ENCODE measurements at places on chromosomes 16 and 17. TPM values are rescaled to one million over a fixed set of nuclear protein-coding genes. Genes with fewer than 3 reads are reported as not detected.

The SLC22A31 gene
- 0.17 TPM for polyA plus RNA-seq

The PCGF2 gene
- polyA plus RNA-seq: 74.4 TPM

The NGFR gene
- polyA plus RNA-seq: 5.7 TPM

The CTRB1 gene
- not detected for polyA plus RNA-seq

The EPN3 gene
- 11.5 TPM for polyA plus RNA-seq

The SLC5A2 gene
- 40.2 TPM for polyA plus RNA-seq

The LPCAT2 gene
- polyA plus RNA-seq: 10.5 TPM

The HOXB6 gene
- 108 TPM for polyA plus RNA-seq

The PRAC2 gene
- polyA plus RNA-seq: not detected

The CACNG3 gene
- 0.01 TPM for polyA plus RNA-seq

The HAPSTR1 gene
- 49.2 TPM for polyA plus RNA-seq

DNA sequence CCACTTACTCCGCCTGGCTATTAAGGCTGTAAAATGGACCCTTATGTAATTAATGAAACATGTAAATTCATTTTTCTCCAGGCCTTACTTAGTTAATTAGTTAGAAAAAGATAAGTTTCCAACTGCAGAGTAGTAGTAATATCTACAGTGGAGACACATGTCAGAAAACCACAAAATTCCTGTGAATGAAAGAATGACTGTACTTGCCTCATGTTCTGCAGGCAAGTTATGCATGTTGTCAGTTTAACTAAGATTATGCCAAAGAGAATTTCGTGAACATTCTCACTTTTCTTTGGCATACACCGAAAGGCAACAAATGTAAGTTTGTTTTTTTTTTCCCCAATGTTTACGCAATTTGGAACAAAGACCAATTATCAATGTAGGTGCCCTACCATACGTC, 16.8 kb upstream of the CCL1 start:
- DNase-seq: no peak

DNA sequence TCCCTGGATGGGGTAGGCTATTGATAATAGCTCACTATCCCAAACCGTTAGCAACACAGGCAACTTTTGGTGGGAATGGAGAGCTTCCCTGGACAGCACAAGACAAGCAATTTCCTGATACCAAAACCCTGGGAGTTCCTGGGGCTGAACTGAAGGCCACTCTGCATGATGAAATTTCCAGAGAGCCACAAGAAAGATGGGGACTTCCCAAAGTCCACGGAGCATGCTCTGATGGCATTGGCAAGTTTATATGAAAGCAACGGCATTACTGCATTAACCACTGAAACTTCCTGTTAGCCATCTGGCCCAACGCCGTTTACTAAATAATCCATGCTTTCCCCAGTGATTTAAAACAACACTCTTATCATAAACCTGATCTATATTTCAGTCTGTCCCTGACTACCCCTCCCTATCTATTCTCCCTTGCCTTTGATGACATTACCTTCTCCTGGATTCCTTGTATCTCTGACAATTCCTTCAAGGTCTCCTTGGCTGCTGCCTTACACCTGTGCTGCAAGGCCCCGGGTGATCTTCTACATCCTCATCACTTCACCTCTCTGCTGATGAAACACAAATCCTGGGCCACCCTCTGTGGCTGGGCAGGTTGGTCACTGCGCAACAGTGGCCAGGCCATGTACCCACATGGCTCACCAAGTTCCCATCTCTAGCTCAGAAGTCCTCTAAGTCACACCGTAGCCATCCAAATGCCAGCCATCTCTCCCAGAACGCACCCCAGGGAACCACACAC, 108.5 kb upstream of the RCVRN start:
- no peak for DNase-seq

DNA sequence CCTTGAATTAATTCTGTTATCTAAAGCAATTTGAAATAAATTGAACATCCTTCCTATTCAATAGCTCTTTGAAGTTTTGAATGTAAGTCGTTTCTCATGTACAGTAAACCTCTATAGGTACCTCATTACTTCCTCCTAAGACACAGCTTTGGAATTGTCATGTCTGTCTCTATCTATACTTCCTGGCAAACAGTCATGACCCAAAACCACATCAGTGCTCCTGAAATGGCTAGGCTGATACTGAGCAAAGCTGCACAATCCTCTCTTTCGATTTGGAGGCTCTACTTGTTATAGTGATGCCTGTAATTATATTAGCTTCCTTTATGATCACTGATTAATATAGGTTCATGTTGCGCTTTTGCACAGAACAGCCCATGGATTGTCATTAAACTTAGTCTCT, 110.1 kb downstream of the ADAMTS18 start:
- no peak for DNase-seq

DNA sequence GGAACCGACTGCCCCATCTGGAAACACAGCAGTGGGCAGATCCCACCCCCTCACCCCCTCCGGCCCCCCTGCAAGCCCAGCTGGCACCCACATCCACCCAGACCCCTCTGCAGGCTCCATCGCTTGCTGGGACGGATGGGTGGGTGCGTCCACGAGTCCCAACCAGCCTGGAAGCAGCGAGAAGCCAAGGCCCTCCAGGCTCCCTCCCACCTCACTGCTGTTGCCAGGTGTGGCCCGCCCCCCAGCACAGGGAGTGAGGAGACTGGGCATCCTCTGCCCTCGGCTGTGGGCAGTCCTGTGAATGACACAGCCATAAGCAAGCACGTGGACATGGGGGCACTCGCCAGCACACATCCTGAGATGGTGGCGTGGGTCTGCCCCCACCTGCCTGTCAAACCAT, 11.4 kb downstream of the TMEM11 start:
- no peak for DNase-seq

DNA sequence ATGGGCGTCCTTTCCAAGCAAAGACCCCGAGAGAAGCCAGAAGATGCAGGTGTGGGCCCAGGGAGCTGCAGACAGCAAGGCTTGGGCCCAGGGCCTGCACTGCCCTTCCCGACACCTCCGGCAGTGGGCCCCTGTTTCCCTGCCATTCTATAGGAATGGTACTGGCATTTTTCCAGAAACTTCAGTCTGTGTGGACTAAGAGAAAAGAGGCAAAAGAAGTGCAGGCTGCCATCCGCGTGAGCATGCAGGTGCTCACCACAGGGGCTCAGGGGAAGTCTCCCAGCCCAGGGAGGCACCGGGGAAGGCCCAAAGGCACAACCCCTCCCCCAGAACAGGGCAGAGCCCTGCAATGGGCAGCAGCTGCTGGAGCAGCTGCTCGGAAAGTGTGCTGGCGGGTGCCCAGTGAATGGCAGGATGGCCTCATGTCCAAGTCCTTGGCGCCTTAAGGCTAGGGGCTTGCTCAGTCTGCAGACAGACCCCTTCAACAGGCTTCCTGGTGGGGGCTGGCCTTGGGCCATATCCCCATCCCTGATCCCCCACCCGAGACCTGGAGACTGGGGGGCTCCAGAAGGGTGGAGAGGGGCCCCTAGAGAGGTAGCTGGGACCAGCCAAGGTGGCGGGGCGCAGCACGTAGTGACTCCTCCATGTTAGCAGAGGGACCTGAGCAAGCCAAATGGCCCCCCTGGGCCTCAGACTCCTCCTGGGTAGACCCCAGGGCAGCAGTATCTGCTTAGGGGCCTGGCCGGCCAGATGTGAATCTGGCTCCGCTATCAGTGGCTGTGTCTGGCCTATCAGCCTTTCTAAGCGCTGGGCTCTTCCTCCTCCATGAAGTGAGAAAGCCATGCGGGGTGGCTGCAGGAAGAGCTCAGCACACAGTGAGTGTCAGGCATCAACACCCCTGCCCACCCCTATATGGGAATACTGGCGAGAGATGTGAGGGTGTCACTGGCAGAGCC, 6.7 kb upstream of the TPPP3 start:
- no peak for DNase-seq

DNA sequence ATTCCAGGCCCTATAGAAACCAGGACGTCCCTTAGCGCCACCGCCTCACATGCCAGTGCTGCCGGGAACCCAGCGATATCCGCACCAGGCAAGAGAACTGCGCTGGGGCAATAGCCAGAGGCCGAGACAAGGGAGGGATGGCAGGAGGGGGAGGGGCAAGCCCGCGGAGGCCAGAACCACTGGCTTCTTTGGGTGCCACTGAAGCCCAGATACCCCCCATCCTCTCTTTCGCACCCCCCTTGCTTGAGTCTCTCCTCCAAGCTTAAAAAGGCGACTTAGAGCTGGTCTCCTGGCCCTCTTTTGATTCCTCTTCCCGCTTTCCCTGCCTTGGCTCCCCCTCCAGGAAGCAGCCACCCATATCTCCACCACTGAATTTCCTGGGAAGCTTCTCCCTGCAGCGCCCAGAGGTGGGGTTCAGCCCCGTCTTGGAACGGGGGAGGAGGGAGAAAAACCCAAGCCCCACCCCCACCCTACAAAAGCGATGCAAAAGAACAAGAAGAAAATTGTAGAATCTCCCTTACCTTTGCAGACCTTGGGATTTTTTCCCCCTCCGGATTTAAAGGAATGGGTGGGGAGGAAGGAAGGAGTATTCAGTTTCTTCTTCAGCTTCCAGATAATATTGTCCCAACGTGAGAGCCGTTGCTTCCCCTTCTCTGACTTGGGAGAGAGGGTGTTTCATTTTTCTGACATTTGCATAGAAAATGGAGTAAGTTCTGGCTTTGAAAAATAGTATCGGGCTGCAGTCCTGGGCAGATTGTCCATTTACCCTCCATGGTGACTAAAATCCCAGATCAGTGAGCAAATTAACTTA, 622 bp downstream of the HOXB6 start:
- DNase-seq: no peak

DNA sequence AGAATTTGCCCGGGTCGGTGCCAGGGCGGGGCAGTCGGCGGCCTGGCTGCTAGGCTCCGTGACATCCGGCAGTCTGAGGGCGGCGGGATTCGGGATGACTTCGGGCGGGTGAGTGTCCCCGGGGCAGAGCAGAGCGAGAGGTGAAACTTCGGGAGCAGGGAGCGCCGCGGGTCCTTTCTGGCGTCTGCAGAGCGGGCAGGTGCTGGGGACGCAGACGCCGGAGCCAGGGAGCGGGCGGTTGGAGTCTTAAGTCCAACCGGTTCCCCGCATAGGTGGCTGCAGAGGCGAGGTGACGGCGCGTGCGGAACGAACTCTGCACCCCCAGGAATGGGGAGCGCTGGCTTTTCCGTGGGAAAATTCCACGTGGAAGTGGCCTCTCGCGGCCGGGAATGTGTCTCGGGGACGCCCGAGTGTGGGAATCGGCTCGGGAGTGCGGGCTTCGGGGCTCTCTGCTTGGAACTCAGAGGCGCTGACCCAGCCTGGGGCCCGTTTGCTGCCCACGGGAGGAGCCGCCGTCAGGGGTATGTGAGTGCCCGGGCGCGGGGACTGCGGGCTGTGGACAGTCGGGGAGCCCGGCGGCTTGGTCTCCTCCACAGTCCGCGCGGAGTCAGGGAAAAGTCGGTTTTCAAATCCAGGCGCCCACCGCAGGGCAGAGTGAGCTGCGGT, at the start of gene B4GALNT2:
Gene B4GALNT2, plus strand, starts transcription at position 71 of the 666 bp plus-strand sequence. Its CDS starts 24 bp downstream, at position 95.
- peak; percentile 5 for DNase-seq

DNA sequence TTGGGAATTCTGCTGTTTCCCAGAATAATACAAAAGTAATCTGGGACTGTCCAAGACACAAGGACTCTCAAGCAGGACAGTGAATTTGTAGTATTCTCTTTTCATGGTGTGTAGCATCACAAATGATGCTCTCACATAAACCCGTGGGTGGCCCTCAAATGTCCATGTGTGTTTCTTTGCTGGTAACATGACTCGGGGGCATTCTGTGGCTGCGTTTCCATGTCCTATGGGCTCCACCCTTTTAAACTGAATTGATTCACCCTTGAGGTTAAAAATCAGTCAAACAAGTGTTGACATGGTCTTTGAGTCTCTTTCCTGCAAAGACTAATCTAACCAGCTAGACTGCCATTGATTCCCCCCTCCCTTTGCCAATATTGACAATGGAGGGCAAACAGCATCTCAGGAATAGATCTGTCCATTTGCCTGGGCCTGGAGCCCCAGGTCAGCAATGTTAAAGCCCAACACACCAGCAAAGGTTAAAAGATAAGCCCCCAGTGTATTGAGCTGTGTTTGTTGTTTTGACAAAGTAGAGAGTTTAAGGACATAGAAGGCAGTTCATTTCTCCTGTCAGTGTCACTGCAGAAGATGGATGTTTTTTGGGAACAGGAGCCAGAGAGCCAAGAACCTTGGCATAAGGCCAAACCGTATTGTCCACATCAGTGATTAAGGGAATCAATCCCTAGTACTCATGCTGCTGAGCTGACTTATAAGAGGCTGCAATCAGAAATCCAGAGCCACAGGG, 117.1 kb upstream of the COX10 start:
- DNase-seq: no peak

DNA sequence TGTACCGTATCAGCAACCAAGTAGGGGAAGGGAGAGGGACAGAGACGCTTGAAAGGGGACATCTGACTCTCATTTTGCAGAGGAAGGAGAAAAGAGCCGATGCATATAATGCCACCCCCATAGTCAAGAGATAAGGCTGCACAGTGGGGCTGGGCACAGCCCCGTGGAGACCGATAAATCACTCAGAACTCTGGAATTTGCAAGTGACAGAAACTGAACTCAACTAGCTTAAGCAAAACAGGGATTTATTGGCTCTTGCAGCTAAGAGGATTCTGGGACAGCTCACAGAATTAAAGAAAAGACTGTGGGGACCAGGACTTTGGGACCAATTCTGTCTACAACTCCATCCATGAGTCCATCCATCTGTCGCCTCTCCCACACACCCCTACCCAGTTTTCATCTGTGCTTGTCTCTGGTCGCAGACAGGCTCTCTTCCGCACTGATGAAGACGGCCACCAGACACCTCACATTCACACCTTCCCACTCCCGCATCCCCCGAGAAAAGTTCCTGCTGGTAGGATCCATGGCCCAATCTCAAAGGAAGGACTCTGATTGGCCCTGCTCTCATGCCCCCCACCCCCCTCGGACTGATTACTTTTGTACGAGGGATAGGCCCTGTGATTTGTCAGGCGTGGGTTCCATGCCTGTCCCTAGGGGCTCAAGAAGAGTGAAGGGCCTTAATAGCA, 105.9 kb upstream of the RPL38 start:
- DNase-seq: no peak

- DNase-seq: no peak
These were observed 134.7 kb upstream of the NETO2 start for GRCh38 chr16:47278306-47278970.

- no peak for DNase-seq
These were observed 189.9 kb downstream of the FTO start for GRCh38 chr16:53893731-53894435.

- DNase-seq: no peak
These were observed 7.7 kb upstream of the SRRM2 start for GRCh38 chr16:2744711-2745110.

GRCh38 chr16:30346286-30346685, 8.8 kb downstream of the CD2BP2 start:
- no peak for DNase-seq

DNA sequence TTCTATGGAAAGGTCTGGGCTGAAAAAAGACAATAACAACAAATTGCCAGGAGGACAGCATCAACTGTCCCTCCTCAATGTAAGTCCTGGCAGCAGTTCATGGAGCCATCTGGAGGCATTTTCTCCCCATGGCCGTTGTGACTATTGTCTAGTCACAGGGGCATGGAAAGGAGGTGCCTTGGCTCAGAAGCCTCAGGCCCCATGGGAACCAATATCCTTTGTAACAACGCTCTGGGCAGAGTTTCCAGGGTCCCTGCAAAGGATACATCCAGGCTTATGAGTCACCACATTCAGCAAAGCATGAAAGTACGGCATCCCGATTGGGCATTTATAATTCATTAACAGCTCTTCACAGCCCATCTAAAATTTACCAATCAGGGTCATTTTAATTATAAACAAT, 85.2 kb downstream of the GLG1 start:
- DNase-seq: peak; percentile 5

GRCh38 chr17:76528528-76529223, 8.8 kb downstream of the CYGB start:
- no peak for DNase-seq

GRCh38 chr17:36544307-36545076, at the start of gene GGNBP2:
GGNBP2 (plus strand) TSS chr17:36544919; CDS start chr17:36545725, 806 bp downstream.
- DNase-seq: peak; percentile 79

- no peak for DNase-seq
These were observed 15.8 kb downstream of the MEOX1 start for GRCh38 chr17:43645765-43646481.

Data from right renal pelvis (tissue), 4 donors.